Left lobe of liver (tissue), 2 donors: ENCODE measurements at places on chromosomes 6 and 20. TPM values are rescaled to one million over a fixed set of nuclear protein-coding genes. Genes with fewer than 3 reads are reported as not detected.

The SMOC2 gene
- 0.68 TPM for total RNA-seq

The ATP5F1E gene
- total RNA-seq = 33.3 TPM

The PGC gene
- 0.63 TPM for total RNA-seq

The TREM2 gene
- 0.28 TPM for total RNA-seq

The COL9A3 gene
- 4.0 TPM for total RNA-seq

The PRIM2 gene
- 4.3 TPM for total RNA-seq

GRCh38 chr6:70270287-70271005 is 32.4 kb downstream of the COL9A1 start:
- no peak for DNase-seq

GRCh38 chr20:25136643-25137559 is 55.0 kb upstream of the VSX1 start:
- DNase-seq = no peak

GRCh38 chr20:62382306-62383198 is 4.4 kb upstream of the RPS21 start:
- peak; percentile 78 for DNase-seq

DNA sequence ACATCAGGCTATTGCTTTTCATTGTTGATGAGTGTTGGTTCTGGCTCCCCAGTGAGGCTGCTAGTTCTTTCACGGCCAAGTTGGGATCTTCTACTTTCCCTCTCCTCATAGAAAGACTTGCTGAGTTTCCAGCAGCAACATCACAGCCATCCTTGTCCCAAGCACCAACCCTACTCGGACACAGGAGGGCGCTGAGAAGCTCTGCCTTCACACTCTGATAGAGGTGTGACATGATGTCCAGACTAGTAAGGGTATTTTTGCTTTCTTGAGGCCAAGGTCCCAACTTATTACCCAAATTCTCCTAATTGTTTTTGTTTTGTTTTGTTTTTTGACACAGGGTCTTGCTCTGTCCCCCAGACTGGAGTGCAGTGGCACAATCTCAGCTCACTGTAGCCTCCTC is 3.0 kb upstream of the GCM1 start:
- no peak for DNase-seq

GRCh38 chr6:137661601-137662000 is 167.4 kb upstream of the OLIG3 start:
- no peak for DNase-seq

- DNase-seq = no peak
Measured at GRCh38 chr20:58868795-58869194, 16.3 kb downstream of the GNAS start.
